ENCODE measurements at places on chromosomes 3 and 15.

- no peak for DNase-seq
These were observed 506.9 kb downstream of the OCA2 start for GRCh38 chr15:27592036-27592760.

- no peak for DNase-seq
These were observed 34.6 kb upstream of the PLOD2 start for GRCh38 chr3:146195605-146196004.

GRCh38 chr3:52428151-52429005 lies 16.5 kb downstream of the SEMA3G start:
- DNase-seq, result no peak

- DNase-seq, result no peak
These were observed 22.5 kb upstream of the BFSP2 start for GRCh38 chr3:133377396-133377795.

GRCh38 chr3:188217011-188217463 lies 63.1 kb downstream of the LPP start:
- no peak for DNase-seq

DNA sequence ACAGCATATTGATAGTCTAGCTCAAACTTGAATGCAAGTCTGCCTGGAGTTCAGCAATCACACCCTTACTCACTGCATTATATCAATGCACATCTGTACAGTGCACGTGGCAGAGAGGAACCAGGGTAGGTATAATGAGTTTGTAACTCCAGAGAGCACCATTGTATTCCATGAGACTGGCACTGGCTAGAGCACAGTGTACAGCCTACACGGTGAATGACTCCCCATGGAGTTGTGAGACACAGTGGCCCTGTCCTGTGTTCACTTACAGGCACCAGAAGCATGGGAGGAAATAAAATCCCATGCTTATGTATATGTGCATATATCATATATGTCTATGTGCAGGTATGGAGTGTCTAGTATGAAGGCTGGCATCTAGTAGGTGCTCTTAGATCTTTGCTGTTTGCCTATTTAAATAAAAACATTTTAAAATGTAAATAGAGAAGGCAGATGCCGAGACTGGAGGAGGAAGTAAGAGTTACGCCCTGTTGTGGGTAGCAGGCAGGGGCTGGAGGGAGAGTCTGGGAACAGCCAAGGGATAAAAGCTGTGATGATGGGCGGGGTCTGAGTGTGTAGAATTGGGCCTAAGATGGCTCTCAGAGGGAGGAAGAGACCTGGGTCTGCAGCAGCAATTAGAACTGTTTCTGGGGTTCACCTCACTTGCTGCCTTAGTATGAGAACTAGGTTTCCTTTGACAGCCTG lies 360.7 kb upstream of the ICE2 start:
- no peak for DNase-seq

GRCh38 chr3:1131166-1131565 lies 38.3 kb downstream of the CNTN6 start:
- DNase-seq, result no peak

- no peak for DNase-seq
These were observed 604 bp downstream of the CCPG1 start for GRCh38 chr15:55407498-55408011.

- no peak for DNase-seq
These were observed 277.8 kb downstream of the RAP2B start for GRCh38 chr3:153439780-153440179.

DNA sequence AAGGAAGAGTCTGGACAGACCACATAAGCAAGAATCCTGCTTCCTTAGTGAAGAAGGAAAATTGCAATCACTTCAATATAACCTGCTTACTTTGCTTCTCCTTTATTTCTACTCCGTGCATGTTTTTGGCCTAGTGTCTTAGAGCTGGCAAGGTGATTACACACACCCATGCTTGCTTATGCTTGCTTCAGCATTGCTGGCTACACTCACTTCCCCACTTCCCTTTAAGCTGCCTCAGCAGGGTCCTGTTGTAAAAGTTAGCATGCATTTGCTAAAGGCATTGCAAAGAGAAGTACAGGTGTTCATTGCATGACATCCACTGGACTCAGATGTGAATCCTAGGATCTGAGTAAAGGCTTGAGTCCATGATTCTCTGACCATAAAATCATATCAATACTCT lies 47.5 kb upstream of the STT3B start:
- no peak for DNase-seq

DNA sequence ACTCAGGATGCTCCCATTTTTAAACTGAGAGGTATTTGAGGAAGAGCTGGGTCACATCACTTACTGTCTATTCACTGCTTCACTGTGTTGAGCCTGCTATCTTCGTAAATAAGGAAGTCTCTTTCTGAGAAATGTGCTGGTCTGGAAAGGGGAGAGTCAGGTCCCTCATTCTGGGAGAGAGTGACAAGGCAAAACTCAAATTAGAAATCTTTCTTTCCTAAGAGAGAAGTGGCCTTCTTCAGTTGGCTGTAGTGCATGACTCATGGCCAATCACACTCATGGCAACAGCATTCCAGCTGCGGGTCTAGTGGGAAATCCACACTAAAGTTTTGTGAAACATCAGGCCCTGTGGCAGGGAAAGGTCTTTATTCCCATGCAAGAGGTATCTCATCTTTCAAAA lies 11.5 kb upstream of the TIMP4 start:
- DNase-seq, result no peak

DNA sequence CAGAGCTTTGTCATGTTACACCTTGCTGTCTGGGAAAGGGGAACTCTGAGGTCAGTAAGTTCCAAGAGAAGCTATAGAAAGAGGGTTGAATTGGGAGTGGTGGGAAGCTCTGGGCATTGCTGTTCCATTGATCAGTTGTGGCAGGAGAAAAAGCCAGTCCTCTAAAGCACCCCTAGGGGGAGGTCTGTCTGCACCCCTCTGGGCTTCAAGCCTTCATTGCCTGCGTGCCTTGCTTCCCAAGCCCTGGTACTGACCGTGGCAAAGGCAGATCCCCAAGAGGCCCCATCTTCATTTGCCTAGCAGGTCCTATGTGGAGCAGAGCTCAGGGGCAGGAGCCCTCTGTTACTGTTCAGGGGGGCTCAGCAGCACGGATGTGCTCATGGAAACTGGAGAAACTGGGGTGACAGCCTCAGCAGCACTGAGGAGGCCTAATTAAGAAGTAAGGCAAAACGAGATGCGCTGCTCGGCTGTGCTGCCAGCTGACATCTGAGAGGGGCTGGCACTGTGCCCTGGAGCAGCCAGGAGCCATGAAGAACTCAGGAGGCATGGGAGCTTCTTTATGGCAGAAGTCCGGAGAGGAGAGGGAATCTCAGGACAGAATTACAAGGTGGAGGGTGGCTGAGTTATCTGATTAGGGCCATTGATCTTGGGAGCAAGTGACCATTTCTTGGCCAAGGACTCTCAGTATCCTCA lies 270.9 kb downstream of the RPLP1 start:
- DNase-seq, result no peak

- DNase-seq, result no peak
These were observed 12.6 kb upstream of the GOLGA6L7 start for GRCh38 chr15:28861031-28861534.

- no peak for DNase-seq
These were observed 52.6 kb upstream of the ULK4 start for GRCh38 chr3:42014458-42014920.

DNA sequence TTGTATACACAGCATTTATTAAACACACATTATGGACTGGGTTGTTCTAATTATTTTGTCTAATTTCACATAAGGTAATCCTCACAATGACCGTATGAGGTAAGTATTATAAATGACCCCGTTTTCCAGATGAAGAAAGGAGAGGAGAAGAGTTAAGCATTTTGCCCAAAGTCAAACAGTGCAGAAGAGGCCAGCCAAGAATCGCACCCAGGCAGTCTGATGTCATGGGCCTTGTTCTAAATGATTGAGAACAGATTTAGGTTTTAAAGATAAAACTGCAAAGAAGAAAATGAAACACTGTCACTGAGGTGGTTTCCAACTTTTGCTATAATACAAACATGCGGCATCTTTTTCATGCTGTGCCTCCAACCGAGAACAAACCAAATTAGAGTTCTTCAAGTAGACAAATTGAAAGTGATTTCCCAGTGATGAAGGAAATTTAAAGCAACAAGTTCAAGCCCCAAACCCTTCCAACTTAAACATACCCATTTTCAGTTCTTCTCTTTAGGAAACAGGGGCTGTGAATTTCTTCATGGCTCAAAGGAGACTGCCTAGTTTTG lies 155.3 kb downstream of the THRB start:
- no peak for DNase-seq

GRCh38 chr3:61162965-61163364 lies 88.3 kb downstream of the FHIT start:
- no peak for DNase-seq

GRCh38 chr3:14927308-14927707 lies 20.1 kb upstream of the NR2C2 start:
- no peak for DNase-seq

DNA sequence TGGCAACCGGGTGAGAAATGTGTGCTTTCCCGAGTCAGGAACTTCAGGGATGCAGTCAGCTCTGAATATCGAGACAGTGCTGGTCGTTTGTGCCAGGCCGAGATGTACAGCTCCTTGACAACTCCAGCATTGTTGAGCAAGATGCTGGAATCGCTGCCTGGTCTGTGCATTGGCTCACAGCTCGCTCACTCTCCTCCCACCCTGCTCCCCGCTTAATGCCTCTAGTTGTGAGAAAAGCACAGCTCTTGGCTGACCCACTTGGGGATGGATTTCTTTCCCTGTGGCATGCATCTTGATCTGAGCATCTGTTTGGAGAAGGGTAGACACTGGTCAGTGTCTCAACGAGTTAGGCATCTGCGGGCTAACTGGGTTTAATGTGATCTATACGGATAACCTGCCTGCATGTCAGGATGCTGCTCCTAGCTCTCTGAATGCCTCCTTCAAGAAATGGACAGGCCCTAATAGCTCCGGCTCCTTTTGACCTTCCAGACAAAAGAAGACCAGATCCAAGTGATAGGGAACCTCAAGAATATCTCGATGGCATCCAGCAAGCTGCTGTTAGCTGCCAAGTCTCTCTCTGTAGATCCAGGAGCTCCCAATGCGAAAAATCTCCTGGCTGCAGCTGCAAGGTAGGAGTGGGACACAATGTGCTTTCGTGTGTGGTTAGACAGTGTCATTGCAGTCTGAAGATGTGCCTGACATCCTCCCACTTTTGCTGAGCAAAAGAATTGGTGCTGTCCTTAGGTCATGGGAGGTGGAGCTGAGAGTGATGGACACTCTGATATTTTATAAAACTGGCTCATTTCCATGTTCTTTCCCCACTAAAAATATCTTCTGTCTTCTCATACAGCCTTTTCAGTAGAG lies 302.2 kb upstream of the TPM1 start:
- DNase-seq, result no peak

DNA sequence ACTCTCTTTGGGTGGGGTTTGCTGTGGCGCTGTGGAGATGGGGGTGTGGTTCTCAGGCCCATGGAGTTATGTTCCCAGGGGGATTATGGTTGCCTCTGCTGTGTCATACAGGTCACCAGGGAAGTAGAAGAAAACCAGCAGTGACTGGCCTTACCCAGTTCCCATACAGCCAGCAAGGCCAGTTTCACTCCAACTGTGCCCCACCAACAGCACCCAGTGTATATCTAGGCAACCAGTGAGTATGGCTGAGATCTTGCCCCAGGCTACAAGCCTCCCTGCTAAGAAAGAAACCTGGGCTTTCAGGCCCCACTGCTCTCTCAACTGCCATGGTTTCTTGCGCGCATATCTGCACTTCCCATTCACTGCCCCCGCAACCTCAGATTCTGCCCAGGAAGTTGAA lies 31.4 kb upstream of the RARB start:
- DNase-seq, result no peak

- DNase-seq, result no peak
These were observed 21.7 kb upstream of the CGNL1 start for GRCh38 chr15:57354436-57355123.

GRCh38 chr3:133494469-133494868 lies 79.0 kb upstream of the CDV3 start:
- no peak for DNase-seq

DNA sequence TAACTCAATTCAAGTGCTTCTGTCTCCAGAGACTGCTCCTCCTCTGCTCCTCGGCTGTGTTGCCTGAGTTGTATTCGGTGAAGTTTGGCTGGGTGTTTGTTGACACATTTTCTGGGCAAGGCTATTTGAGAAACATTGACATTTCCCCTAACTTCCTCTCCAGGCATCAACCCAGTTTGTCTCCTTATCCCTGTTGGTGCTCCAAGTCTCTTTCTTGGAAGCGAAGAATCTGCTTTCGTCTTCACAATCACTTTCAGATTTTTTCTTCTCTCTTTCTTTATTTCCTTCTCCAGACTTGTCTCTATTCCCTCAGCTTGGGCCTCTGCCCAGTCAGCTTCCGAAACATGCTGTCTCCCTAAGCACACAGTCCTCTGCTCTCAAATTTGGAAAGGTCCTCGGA lies 84.7 kb downstream of the ETV5 start:
- no peak for DNase-seq

- DNase-seq, result no peak
These were observed 1.5 kb downstream of the FOXL2NB start for GRCh38 chr3:138948371-138949001.

DNA sequence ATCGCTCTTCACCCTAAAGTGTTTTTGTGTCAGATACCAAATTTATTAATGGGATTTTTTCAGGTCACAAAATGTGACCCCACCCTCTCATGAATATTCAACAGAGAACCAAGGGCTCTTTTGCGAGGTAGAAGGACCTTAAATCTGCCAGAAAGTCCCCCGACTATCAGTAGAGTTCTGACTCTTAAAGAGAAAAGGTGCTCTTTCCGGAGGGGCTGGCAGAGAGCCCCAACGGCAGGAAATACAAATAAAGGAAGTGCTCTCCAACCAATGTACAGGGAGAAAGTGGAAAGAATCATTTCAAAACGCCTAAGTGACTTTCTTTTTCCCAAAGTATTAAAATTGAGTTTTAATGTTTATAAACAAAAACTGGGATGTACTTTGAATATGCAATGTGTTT lies 517.2 kb downstream of the FOXP1 start:
- DNase-seq, result no peak

GRCh38 chr3:161081633-161082032 lies 23.5 kb downstream of the B3GALNT1 start:
- DNase-seq, result no peak

DNA sequence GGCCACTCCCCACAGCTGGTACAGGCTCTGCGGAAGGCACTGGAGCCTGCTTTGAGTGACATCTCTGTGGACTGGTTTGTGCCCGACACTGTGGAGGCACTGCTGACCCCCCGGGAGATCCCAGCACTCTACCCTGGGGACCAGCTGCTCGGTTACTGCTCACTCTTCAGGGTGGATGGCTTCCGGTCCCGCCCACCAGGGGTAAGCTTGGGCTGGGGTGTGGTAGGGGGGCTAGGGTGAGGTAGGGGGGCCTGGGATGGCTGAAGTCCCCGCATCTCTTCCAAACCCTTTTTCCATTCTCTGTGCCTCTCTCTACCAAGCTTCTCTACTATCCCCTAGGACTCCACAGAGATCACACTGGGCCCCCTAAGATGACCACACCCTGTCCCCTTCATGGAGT lies 7.8 kb downstream of the VWA5B2 start:
- DNase-seq, result no peak

Measured in Panc1 (cell line).